Right lung (tissue), 10 donors: ENCODE measurements at places on chromosomes 3 and 15. TPM values are rescaled to one million over a fixed set of nuclear protein-coding genes. Genes with fewer than 3 reads are reported as not detected.

CGNL1 gene
- 39.8 TPM for polyA plus RNA-seq

PAK2 gene
- 62.5 TPM for polyA plus RNA-seq

PAQR9 gene
- not detected for polyA plus RNA-seq

IMPG2 gene
- 0.68 TPM for polyA plus RNA-seq

MNS1 gene
- polyA plus RNA-seq, result 22.5 TPM
